ENCODE measurements at places on chromosomes 4 and X.

- no peak for DNase-seq
Measured at GRCh38 chr4:154492288-154492687, 689 bp upstream of the DCHS2 start.

DNA sequence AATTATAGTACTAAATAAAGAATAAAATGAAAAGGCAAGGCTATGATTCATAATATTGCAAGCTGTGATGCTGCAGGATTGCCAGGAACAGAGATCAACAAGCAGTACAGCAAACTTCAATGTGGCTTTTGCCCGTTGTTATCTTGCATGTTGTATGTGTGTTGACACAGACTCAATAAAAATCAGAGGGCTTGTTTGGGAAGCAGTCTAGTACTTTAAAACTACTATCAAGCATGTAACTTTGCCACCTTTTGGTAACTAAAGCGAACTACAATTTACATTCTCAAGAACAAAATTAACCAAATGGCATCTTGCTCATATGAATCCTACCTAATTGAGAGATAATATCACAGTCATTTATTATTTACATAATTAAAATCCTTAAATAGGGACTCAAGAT is 79.8 kb upstream of the GPM6A start:
- DNase-seq: no peak

- no peak for DNase-seq
Measured at GRCh38 chr4:166014411-166014810, 141.4 kb downstream of the TLL1 start.

DNA sequence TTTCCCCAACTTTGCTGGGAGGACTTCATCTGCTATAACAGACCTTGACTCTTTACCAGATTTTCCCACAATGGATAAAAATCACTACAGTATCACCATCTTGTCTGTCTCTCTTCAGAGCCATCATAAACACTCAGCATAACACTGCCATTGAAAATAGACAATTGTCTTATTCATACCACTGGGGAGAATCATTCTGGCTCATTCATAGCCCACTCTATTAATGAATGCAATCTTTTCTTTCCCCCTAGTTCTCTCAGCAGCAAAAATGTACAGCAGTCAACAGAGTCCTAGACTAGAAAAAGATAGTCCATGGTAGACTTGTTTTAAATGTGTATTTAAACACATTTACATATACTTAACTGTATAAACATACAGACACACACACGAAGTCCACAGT is 19.2 kb downstream of the SLC9A7 start:
- DNase-seq: no peak

DNA sequence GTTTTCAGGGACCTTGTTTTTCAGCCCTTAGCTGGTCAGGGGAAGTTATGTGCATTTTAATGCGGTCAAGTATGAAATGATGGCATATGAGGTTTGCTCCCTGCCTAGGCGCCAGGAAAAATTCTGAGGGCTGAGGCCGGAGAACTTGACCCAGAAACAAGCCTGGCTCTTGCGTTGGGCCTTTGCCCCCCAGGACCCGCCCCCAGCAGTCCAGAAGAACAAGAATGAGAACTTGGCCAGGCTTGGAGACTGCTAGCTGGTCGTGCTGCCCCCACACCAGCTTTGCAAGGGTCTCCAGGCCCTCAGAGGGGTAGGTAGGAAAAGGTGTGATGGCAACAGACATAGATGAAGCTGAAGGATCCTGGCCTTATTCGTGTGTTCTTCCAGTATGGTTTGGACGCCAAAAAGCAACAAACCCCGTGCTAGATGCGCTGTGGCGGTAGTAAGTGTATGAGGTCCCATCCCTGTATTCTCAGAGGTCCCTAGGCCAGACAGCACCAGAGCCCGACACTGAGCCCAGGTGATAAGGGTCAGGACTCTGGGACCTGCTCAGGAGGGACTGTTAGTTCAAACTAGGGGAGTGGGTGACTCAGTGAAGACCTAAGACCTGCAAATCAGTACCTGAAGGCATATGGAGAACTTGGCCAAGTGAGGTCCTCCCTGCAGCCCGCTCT is 10.5 kb downstream of the NKX3-2 start:
- no peak for DNase-seq

Data from esophagus squamous epithelium (tissue), 5 donors.